ENCODE measurements at places on chromosomes 1 and 21.

GRCh38 chr1:114088392-114089299 is 65.0 kb downstream of the SYT6 start:
- DNase-seq = no peak

DNA sequence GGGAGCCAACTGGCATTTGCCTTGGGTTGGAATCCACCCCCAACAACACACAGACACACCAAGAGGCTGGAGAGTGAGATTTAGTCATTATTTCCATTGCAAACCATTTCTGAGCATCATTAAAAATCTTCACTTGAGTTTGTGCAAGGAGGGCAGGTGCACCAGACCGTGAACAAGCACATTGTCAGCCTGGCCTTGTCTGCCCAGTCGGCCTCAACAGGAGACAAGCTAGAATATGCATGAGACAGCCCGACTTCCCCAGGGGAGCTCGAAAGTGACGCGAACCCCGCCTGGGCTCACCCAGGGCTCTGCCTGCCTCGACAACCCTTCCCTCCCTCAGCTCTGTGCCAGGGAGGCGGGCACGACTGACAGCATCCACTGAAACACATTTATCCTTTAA is 15.4 kb upstream of the GUCA2B start:
- no peak for DNase-seq

- DNase-seq = no peak
Observed at GRCh38 chr1:207811920-207812720, 60.3 kb downstream of the CD46 start.

DNA sequence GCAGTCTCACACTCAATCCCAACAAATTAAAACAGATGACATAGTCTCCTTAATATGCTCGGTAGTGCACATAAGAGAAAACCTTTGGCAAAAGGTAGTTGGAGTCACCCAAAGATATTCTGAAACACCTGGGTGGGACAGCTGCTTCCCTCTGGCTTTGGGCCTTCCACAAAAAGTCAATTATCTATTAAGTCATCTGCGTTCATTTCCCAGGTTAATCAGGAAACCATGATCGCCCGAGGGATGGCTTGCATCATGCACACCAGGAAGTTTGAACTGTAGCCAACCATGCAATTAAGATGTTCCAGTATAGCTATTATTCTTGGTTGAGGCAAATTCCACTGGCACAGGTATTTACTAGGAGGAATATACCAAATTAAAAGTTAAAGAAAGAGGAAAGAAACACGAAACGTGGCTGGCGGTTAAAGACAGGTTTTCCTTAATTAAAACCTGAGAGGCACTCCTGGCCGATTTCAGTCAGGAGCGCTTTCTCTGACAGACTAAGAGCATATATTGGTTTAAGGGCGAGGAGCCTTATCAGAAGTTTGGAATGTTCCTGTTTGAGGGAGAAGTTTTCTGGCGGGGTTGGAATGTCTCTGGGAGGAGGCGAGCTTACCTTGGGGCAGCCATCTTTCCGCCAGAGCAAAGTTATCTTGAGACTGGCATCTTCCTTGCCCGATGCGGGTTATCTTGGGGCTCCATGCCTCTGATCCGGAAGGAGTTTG is 19.9 kb downstream of the CLDN17 start:
- no peak for DNase-seq

- DNase-seq = peak; percentile 74
Observed at GRCh38 chr1:152459596-152460528, 45.8 kb upstream of the CRNN start.

GRCh38 chr1:239023732-239024360 is 362.5 kb upstream of the CHRM3 start:
- no peak for DNase-seq

GRCh38 chr21:27681038-27681437 is 714.1 kb upstream of the ADAMTS5 start:
- DNase-seq = no peak

DNA sequence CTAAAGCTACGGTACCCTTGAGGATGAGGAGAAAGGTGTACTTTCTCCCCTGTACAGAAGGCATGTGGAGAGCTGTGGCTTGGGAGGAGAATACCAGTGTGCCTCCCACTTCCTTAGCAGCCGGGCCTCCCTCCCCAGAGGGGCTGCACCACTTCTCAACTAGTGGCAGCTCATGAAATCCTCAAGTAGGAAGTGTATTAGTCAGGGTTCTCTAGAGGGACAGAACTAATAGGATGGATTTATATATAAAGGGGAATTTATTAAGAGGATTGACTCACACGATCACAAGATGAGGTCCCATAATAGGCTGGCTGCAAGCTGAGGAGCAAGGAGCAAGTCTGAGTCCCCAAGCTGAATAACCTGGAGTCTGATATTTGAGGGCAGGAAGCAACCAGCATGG is 53.1 kb upstream of the PPP2R5A start:
- no peak for DNase-seq

GRCh38 chr1:168742994-168743650 is 14.1 kb upstream of the DPT start:
- no peak for DNase-seq

- no peak for DNase-seq
Observed at GRCh38 chr1:94549706-94550105, 8.1 kb upstream of the F3 start.

DNA sequence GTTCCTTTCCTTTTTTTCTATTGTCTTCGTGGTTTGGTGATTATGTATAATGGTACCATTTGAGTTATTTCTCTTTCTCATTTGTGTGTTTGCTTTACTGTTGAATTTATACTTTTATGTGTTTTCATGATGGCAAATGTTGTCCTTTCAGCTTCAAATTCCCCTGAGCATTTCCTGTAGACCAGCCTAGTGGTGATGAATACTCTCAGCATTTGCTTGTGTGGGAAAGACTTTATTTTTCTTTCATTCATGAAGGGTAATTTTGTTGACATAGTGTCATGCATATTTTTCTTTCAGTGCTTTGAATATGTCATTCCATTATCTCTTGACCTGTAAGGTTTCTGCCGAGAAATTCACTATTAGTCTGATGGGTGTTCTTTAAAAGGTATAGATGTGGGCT is 166.6 kb upstream of the GORAB start:
- no peak for DNase-seq

DNA sequence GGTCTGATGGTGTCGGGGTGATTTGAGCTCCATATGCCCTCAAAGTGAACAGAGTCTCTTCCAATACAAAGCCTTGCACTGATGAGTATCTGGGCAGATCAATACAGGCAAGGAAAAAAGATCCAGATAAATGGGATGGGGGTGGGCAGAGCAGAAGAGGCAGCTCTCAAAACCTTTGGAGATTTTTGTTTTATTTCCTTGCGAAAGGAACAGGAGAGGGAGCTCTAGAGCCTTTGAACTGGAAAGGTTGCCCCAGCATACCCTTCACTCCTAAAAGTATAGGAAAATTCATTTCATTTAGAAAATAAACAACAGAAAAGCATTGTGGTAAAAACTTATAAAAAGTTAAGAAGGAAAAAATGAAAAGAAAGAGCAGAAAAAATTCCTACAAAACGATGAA is 31.4 kb upstream of the OLIG2 start:
- DNase-seq = no peak

GRCh38 chr1:146036965-146037646 is 15.6 kb upstream of the HJV start:
- DNase-seq = peak; percentile 74

DNA sequence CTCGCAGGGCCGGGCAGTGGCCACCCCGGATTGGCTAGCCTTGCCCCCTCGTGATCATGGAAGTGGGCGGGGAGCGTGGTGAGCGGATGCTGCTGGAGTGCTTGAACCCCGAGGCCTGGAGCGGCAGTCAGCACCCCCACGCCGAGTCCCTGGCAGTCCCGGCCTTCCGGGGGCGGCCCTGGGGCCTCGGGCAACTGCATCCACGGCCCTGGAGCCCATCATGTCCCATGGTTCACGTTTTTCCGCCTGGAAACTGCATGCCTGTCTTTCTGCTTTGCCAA is 45.6 kb downstream of the CDC7 start:
- no peak for DNase-seq

DNA sequence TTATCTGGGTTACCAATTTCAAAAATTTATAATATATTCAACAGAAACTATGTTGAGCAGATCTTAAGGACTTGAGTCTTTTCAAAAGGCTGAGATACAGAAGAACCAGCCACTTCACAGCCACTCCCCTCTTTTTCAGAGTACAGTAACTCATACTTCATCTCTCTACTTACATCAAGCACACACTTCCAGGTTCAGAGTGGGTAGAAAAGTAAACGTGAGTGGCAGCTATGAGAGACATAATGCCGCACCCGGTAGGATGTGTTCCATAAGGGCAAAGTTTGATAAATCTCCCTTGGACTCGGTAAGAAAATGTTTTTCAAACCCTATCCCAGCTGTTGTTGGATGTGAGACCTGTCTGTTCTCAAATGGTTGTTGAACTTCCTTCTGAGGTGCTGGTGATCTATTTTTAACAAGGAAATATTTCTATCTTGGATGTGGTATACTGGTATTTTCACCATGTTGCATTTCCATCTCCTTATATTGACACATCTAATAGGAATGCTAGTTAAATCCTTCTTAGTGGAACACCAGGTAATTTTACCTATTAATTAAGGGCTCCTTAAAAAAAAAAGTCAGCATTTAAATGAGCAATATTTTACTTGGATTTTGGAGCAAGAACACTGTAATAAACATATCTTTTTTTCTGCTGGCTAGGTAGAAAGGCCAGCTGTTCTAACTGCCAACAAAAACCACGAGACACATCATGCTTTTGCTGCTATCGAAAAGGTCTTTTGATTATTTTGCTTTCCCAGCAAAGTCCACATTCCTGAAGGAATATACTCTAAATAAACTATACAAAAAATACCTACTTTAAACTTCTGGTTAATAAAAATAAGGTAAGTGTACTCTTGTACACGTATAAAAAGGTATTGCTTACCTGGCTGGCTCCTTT is 28.2 kb downstream of the CNN3 start:
- no peak for DNase-seq

DNA sequence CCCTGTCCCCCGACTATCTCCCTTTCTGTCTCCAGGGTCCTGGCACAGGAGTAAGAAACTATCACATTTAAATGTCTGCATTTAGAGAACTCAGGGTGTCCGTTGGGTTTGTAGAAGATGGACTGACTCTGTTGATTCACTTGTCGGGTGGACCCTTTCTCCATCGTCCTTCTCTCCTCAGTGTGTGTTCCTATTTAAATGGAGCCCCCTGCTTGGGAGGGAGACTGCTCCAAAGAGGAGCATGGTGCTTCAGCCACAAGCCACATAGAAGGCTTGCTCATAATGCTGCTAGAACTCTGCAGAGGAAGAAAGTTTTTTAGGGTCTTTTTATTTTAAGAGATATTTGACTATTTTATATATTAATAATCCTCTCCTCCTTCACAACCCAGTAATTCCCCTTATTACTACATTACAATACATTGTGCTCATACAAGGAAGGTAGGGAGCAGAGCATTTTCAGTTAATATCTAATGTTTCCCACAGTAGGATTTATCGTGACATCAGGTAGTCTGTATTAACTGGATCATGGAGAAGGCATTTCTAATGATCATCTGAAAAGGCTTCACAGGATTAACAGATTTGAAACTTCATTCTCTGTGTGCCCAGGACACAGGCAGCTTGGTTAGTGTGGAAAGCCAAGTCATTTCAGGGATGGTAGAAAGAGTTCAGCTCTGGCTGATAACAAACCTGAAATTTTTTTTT is 13.8 kb downstream of the FGGY start:
- DNase-seq = no peak

DNA sequence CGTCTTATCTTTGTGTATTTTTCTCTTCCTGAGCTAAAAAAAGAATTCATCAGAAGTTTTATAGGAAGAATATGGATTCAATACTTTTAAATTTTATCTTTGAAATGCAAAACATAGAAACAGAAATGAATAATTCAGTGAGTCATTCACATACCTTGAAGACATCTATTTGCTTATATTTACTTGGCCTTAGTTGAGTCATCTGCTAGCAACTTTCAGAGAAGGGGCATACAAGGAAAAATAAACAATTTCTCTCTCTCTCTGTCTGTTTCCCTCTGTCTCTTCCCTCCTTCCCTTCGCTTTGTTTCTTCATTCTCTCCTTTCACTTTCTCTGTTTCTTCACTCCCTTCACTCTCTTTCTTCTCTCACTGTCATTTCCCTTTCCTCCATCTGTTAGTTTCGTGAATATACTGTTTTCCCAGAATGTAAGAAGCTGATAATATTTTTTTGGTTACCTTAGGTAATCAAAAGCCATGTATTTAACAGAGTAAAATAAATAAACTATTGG is 477.2 kb downstream of the BRINP3 start:
- DNase-seq = no peak

DNA sequence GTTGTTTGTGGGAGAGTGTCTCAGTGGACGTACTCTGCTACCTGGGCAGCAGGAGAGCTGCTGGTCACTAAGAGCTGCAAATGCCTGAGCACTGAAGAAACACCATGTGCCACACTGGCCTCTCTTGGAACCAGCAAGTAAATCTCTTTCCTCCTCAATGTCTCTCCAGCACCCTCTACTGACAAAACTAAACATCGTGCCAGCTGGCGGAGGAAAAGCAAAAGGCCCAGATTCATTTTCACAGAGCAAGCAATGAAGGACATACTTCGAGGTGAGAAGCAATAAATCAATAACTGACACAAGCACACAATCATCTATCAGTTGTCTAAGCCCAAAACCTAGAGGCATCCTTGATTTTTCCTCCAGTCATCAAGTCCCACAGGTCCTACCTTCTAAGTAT is 78.1 kb downstream of the RERE start:
- no peak for DNase-seq

- DNase-seq = no peak
Observed at GRCh38 chr1:184473176-184473966, 86.5 kb downstream of the C1orf21 start.

GRCh38 chr1:20448671-20449071 is 37.3 kb downstream of the CAMK2N1 start:
- no peak for DNase-seq

GRCh38 chr1:175274368-175274767 is 81.8 kb upstream of the KIAA0040 start:
- DNase-seq = peak; percentile 34

DNA sequence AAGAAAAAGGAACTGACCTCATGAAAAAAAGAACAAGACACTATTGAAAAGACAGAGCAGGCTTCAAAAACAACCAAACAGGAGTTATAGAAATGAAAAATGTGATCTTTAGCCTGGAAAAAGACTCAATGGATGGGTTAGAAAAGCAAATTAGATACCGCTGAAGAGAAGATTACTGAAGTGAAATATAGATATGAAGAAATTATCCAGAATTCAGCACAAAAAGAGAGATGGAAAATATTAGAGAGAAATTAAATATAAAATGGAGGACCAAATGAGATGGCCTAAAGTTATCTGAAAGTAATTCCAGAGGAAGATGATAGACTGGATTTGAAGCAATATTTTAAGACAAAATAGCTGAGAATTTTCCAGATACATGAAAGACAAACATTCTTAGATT is 63.0 kb downstream of the SLC37A1 start:
- no peak for DNase-seq
